ENCODE measurements at places on chromosomes 7 and 10.

DNA sequence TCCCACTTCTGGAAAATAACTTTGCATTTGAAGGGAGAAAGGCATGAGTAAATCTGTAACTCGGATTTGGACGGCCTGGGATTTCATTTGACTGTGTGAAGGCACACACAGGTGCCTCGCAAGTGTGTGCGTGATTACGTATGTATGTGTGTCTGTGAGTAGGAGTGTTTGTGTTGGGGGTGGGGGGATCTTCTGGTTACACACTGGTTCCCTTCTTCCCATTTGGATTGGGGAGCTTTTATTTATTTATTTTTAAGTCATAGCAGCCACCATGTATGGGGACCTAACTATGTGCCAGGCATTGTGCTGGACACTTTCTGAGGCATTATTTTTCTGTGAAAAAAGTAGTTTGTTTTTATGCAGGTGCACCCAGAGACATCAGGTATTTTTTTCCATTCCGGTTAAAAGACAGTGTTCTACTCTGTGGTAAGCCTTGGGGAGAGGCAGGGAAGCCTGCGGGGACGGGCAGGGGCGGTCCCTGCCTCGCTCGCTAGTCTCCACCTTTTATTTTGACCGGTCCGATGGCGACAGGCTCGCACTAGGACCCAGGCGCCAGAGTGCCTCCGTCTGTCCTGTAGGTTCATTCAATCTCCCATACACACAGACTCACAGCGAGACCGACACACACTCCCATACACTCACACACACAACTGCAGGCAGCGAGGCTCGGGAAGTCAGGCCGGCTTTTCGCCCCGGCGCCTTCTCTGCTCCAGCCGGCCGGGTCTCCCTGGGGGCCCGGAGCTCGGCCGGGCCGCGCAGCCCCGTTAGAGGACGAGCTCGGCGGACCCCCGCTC is at the start of gene MXI1:
Gene MXI1 (plus strand): TSS at position 595 of the 794 bp plus-strand sequence. CDS start 204 bp downstream, outside the sequence.
- DNase-seq: no peak

GRCh38 chr7:3151784-3152183 is 108.1 kb upstream of the CARD11 start:
- no peak for DNase-seq

GRCh38 chr10:63456437-63457210 is 9.2 kb downstream of the JMJD1C start:
- no peak for DNase-seq

- peak; percentile 15 for DNase-seq
Observed at GRCh38 chr7:139714163-139714901, 63.5 kb downstream of the HIPK2 start.

DNA sequence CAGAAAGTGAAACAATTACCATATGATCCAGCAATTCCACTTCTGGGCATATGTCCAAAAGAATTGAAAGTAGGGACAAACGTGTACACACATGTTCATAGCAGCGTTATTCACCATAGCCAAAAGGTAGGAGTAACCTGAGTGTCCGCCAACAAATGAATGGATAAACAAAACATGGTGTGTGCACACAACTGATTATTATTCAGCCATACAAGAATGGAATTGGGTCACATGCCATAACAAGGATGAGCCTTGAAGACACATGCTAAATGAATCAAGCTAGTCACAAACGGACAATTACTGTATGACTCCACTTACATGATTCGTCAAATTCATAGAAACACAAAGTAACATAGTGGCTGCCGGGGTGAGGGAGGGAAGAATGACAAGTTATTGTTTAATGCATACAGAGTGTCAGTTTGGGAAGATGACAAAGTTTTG is 4.1 kb upstream of the OIT3 start:
- no peak for DNase-seq

- DNase-seq: no peak
Observed at GRCh38 chr10:36446881-36447280, 678.5 kb upstream of the ANKRD30A start.

Measured in iPS DF 19.7 (cell line).